Left ventricle myocardium inferior (tissue), 1 donor: ENCODE measurements at places on chromosomes 1 and 21. TPM values are rescaled to one million over a fixed set of nuclear protein-coding genes. Genes with fewer than 3 reads are reported as not detected.

DNA sequence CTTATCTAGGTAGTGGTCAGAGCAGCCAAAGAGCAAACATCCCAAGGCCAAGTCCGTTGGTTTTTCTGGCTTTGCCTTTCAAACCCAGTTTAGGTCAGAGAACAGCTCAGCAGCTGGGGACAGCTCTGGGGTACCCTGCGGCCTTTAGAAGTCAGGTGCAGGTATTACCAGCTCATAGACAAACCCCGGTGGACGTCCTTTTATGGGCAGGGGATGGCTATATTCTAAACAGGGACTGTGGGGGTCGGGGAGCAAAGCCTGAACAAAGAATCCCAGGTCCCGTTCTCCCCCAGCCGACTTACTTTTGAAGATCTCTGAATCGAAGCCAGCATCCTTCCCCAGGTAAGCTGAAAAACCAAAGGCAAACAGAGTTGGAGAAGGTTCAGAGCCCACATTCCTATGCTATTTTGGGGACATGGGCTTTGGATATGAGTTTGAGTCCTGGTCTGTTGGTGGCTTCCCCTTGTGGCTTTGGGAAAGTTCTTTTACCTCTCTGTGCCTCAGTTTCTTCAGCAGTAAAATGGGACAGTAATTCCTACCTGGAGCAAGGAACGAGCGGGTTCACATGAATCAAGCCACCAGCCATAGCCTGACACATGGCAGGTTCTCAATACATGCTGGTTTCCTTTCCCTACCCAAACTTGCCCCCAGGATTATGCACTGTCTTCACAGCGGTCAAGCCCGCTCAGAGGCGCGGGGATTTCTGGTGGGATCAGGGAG, 16.6 kb downstream of the MYOM3 start:
- DNase-seq: no peak

ZYG11A gene
- total RNA-seq: not detected

GRCh38 chr1:94599095-94599813, 57.7 kb upstream of the F3 start:
- no peak for DNase-seq

AVPR1B gene
- total RNA-seq: not detected

NOS1AP gene
- total RNA-seq: 6.2 TPM

DNA sequence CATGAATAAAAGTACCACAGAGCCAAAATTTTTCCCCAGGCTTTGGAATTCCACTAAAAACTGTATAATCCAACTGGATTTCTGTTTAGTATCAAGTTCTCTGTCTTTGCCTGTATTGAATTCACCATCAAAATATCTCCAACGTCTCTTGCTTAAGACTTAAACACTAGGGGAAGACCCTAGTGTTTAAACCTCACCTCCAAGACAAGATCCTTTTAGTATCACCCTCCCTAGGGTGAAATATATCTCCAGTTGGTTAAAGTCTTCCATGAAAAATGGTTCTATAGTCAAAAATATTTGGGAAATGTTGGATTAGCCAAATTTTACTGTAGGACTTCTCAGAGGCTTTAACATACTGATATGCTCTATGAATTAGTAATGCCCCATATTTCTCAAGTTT, 8.1 kb upstream of the XCL1 start:
- no peak for DNase-seq

TFF2 gene
- not detected for total RNA-seq

- peak; percentile 7 for DNase-seq
These were observed 17.9 kb downstream of the KRTAP10-1 start for GRCh38 chr21:44521928-44522752.

- peak; percentile 52 for DNase-seq
These were observed 85.7 kb downstream of the BRINP2 start for GRCh38 chr1:177256153-177257075.

INTS3 gene
- 34.3 TPM for total RNA-seq

- no peak for DNase-seq
These were observed 239.8 kb downstream of the ZNF648 start for GRCh38 chr1:181821701-181822100.

SPAG17 gene
- total RNA-seq: not detected

- no peak for DNase-seq
These were observed 14.0 kb upstream of the PODN start for GRCh38 chr1:53047737-53048736.

DNA sequence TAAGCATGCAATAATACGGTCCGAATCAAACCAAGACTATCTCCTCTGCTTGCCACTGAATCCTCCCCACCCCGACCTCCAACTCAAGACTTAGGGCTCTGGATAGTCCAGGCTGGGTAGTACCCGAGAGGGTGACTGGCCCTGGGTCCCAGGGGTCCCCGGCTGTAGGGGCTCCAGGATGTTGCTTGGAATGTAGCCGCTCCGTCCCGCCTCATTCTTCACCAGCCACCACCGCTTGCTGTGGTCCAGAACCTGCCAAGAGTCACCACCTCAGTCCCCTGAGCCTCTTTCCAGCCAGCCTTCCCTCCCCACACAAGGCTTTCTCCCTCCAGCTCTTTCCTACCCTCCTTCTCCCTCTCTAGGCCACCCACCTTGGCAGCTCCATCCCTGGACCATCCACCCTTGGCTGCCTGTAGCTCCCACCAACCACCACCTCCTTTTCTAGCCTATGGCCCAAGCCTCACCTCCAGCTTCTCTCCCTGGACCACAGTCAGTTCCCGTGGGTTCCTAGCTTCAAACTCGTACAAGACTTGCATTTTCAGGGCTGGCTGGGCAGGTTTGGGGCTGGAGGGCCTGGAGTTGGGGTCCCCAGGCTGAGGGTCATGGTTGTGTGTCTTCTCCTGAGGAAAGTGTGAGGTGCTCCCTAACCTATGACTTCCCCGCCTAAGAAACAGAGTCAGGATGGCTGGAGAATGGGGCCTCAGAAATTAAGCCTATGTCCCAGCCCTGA, 10.9 kb upstream of the GSTM3 start:
- no peak for DNase-seq

GRCh38 chr1:58783090-58783992, 506 bp downstream of the JUN start:
- peak; percentile 50 for DNase-seq
